ENCODE measurements at places on chromosomes 3 and 15. TPM values are rescaled to one million over a fixed set of nuclear protein-coding genes. Genes with fewer than 3 reads are reported as not detected.

- no peak for DNase-seq
These were observed 32.6 kb downstream of the PSMD6 start for GRCh38 chr3:63990733-63991132.

NRROS gene
- total RNA-seq = 1.2 TPM

GOLGA6L7 gene
- total RNA-seq = not detected

- DNase-seq = no peak
These were observed 64.4 kb downstream of the MAGEF1 start for GRCh38 chr3:184647405-184647936.

TMEM158 gene
- total RNA-seq = 23.4 TPM

DNA sequence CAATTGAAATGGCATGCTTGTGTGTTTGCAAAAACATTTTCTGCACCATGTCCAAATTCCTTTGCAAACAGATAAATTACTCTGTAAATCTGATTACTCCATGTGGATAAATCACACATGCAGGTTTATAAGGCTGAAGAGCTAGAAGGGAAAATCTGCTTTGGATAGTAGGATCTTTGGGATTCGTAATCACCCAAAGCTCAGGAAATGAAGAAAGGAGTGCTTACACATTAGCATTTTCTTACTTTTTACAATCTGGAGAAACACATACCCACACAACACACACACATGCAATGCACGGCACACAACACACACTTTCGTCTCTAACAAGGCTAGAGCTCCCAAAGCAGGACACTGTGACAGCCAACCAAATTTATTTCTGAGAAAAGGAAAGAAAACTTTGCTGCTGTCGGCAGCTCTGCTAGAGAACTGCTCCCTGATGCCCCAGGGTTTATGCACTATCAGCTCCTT lies 2.1 kb downstream of the LSAMP start:
- DNase-seq = no peak

CHRFAM7A gene
- total RNA-seq = 3.9 TPM

- no peak for DNase-seq
These were observed 94.1 kb downstream of the TCF12 start for GRCh38 chr15:57012556-57012955.

GRCh38 chr3:192916371-192917027 lies 1.2 kb downstream of the MB21D2 start:
- no peak for DNase-seq

CP gene
- 1.7 TPM for total RNA-seq

SLITRK3 gene
- 6.6 TPM for total RNA-seq

DNA sequence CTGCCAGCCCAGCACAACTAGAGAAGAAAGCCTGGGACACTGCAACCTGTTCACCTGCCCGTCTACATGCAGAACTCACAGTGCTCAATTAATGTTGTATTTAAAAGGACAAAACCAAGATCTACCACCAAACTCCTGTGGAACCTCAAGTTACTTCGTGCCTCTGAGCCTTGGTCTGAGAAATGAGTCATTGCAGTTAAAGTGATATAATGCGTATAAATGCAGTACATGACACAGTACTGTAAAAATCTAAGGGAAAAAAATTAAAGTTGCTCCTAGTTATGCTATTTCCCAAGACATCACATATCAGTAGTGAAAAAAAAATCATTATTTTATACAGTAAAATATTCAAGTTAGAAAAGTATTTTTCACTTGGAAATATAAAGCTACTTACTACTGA lies 138.9 kb downstream of the ZIC4 start:
- no peak for DNase-seq

NMD3 gene
- 72.2 TPM for total RNA-seq

GRCh38 chr15:71011503-71012155 lies 103.6 kb upstream of the THSD4 start:
- DNase-seq = no peak
